ENCODE measurements at places on chromosomes 11 and 22.

DNA sequence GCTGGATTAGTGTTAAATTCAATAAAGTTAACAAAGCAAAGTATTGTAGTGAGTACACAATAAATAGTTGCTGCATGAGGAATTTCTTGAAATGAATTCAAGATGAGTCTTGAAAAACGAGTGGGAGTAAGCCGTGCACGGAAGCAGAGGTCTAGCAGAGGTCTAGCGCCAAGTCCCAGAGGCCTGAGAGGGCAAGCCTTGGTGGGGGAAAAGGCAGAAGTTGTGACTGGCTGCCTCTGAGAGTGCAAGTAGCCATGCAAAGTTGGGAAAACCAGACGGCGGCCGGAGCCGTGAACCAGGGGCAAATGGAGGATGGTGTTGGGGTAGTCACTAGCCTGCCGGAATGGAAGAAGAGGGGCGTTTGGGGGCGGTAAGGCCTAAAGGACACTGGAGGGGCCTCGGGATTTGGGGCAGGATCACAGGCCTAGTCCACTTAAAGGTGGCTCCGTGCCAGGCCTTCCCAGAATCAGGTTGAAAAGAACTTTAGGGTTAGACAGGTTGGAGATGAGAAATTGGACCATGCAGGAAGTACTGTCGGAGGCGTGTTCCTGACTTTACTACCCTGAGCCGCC lies 379 bp upstream of the SLC3A2 start:
- DNase-seq: no peak

GRCh38 chr22:42939451-42939881 lies 75.5 kb downstream of the PACSIN2 start:
- DNase-seq: no peak

DNA sequence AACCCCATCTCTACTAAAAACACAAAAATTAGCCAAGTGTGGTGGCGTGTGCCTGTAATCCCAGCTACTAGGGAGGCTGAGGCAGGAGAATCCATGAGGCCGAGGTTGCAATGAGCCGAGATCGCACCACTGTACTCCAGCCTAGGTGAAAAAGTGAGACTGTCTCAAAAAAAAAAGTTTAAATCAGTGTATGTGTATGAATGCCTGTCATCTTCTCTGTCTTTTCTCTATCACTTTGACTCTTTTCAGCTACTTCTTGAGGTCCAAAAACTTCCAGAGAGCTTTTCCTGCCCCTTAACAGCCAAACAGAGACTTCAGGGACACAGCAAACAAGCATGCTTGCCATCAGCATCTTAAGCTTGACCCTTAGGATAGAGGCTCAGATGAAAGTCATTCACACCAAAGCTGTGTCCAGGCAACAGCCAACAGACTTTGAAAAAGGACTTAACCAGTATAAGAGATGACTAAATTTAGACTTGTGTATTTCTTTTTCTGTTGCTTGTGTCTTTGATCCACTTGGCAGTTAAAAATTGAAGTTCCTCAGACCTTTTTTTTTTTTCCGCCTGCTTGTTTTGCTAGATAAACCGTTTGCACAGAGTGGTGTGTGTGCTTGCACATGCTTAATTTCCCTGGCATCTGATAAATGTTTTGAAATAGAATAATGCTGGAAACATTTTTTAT lies 151.9 kb downstream of the DBX1 start:
- no peak for DNase-seq

DNA sequence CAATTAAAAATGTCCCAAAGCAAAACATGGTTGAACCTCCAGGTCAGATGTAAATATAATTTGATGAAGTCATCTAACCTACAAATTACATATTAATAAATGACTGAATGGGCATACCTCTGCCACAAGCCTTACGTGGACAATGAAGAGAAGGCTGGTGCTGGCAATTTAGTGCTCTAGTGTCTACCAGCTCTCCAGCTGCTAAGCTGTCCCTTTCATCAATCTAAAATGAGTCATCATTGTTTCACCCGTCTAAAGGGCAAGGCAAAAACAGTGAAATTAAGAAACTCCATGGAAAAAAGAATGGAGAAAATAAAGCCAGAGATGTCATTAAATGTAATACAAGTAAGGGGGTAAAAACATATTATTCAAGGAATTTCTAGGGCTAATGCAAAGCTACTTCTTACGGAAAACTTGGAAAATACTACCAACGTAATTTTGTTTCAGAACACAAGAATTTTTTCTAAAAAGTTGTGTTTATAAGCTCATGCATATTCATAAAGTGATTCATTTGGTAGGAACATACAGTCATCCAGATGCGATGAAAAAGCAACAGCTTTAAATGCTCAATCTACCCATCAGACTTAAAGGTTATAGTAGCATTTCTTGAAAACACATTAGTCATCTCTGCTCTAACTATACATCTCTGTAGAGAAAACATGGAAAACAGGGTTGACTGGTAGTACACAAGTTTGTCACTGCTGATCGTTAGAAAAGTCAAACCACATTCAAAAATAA lies 71.5 kb downstream of the SIK3 start:
- DNase-seq: no peak

GRCh38 chr11:126172596-126173038 lies 38.8 kb downstream of the RPUSD4 start:
- no peak for DNase-seq

DNA sequence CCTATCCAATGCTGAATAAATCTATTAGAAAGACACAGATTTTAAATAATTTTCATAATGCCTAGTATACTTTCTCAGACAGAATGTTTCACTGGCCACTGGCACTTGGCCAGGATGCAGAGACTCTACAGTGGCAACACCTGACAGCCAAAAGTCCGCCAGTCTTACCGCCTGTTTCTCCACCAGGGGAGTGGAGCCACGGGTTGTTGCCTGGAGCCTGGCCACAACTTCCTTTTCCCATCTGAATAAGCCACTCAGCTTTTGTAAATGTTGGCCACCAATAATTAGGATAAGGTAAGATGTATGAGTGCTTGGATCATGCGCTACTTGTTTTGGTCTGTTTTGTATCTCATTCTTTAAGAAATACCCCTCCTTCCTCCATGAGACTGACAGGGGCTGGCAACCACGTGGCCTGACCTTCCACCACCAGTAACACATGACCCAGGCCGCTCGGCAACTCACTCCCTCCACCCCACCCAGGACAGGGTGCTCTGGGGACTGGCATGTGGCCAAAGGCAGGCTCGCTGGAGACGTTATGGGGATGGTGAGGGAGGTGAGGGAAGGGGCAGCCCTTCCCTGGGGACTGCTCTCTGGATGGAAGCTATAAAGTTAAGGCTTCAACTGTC lies 93.0 kb upstream of the BID start:
- DNase-seq: no peak

DNA sequence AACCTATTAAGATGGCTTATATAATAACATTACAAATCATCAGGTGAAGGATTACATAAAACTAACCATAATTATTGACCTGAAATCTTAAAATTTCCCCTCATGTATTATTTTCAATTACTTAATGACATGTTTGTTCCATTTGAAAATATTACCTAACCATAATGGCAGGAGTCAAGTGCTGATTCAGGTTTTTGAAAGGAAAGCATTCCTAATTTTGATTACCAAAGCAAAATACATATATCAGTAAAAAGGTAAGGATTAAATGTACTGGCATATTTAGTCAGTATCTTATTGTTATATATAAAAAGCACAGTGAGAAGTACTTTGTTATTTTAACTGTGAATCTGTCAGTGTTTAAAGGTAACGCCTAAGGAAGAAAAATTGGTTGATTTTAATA lies 960.0 kb upstream of the CNTN5 start:
- no peak for DNase-seq

- DNase-seq: peak; percentile 75
Measured at GRCh38 chr22:49427341-49427740, 400.3 kb downstream of the BRD1 start.

- DNase-seq: no peak
Measured at GRCh38 chr22:46884365-46884764, 121.9 kb downstream of the TBC1D22A start.

DNA sequence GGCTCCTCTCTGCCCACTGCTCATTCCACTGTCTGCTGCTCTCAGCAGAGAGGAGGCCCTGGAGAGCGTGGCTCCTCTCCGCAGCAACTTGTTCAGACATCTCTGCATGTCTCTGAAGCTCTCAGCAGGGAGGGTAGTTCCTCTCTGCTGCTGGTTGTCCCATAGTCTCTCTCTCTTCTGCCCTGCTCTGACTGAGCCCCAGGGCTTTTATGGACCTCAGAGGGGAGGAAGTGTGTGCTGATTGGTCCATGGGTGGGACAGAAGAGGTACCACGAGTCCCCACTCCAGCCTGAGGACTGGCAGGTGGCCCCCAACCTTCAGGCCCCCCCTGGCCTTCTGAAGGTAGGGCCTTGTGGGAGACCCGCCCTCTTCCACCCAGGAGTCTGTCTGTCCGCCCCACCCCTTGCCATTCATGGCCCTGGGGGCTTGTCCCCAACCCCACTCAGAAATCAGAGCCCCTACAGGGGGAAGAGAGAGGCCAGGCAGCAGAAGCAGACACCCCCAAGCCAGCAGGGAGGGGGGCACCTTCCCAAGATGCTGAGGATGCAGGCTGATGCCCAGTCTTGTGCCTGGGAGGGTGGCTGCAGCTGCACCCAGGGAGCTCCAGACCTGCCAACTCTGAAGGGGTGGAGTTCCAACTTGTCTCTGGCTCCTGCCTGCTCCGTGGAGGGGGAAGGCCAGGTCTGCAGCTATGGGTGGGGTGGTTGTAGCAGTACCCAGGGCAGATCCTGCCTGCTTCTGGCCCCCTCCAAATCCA lies 35.1 kb downstream of the C11orf91 start:
- DNase-seq: peak; percentile 65

DNA sequence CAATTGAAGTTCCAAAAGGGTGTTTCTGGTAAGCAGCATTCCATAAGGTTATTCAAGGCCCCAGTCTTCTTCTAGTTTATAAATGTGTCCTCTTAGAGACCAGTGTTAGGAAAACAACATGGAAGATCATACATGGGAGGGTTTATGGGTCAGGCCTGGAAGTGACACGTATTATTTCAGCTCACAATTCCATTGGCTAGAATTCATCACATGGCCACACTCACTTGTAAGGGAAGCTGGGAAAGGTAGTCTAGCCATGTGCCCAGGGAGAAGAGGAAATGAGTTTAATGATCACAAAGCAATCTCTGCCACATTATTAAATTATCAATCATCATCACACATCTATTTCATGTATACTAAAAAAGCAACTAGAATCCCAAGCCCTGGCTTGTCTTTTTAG lies 181.7 kb upstream of the TBCEL start:
- no peak for DNase-seq

DNA sequence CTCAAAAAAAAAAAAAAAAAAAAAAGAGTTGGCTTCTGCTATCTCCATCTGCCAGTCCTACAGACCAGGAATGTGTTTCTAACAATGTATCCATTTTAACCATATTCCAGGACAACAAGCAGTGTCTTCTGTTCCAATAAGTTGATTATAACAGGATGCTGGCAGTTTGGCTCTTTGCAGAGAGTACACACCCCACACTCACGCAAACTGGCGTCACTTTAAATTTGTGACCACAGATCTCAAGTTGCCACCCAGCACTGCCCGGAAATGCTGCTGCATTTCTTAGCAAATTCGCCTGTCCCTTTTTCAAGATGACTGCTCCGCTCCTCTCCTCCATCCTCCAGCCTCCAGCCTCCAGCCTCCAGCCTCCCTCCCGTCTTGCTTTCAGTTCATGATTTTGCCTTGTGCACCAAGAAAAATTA lies 44.3 kb downstream of the SCGB1A1 start:
- DNase-seq: no peak

GRCh38 chr11:68004551-68005335 lies 846 bp upstream of the UNC93B1 start:
- no peak for DNase-seq

DNA sequence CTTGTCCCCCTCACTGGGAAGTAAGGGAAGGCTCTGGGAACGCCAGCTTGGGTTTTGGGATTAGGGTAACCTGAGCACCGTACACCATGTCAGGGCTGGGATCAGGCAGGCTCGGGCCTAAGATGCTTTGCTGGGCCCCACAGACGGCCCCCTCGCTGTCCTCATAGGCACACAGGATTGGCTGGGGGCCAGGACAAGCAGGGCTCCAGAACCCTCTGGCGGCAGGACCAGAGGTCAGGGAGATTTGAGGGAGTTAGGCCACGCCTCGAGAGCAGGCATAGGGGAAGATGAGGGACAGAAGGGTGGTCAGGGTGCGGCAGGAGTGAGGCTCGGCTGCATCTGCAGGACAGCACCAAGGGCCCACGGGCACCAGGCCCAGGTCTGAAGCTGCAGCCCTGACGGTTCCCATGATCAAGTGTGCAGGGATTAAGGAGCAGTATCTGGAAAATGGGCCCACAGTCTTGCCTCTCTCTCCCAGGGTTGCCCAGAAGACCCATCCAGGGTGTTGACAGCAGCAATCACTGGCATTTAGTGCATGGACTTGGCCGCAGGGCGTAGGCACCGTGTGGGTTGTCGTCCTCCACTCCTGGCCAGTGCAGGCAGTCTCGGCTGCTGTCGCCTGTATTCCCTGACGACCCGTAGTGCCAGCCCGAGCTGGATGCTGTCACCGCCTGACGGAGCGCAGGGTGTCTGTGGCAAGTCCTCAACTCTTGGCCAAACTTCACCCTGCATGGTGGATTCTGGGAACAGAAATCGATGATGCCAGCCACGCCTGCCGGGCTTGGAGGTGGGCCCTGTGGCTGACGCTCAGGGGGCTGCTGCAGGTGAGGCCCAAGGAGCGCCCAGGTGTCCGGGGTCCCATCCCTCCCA lies 15.7 kb upstream of the GNB1L start:
- no peak for DNase-seq

DNA sequence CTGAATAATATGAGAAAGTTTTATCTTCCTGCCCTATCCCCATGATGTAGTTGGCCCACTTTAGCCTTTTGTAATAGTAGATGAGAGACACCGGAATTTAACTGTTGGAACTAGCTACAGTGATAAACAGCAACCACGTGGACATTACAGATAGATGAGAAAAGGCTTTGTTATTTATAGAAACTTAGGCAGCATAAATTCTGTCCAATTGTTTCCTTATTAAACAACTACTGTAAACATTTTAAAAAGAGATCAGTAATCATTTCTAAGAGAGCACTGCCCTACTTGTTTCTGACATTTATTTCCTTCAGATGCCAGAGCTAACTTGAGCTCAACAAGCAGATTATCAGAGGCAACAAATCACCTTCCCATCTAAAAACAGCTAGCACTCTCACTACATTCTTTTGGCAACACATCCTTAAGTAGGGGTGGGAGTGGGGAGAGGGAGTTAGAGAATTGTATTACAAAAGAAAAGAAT lies 63.1 kb downstream of the SOX6 start:
- DNase-seq: no peak

GRCh38 chr22:19674929-19675253 lies 39.4 kb upstream of the SEPTIN5 start:
- peak; percentile 53 for DNase-seq

DNA sequence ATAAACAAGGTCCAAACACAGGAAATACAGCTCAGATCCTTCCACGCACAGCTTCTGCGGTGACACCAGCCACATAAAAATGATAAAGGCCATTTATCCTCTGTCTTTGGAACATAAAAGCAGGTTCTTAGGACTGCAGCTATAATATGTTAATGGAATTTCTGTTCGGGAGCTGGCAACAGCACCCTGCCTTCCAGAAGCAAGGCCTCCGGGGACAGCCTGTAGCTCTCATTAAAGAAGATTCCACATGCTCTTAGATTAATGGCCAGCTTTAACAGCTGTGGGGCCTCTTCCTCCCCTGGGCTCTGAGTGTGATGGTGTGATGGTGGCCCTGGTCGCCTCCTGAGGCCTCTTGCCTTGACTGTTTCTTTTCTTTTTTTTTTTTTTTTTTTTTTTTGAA lies 137.3 kb downstream of the CACNA1I start:
- no peak for DNase-seq

Measured in osteocyte (in vitro differentiated cells).